ENCODE measurements at places on chromosomes 13 and 19.

GRCh38 chr13:36639610-36640009 lies 34.2 kb upstream of the SERTM1 start:
- no peak for DNase-seq

GRCh38 chr13:72221276-72221962 lies 354.4 kb upstream of the DACH1 start:
- peak; percentile 65 for DNase-seq

DNA sequence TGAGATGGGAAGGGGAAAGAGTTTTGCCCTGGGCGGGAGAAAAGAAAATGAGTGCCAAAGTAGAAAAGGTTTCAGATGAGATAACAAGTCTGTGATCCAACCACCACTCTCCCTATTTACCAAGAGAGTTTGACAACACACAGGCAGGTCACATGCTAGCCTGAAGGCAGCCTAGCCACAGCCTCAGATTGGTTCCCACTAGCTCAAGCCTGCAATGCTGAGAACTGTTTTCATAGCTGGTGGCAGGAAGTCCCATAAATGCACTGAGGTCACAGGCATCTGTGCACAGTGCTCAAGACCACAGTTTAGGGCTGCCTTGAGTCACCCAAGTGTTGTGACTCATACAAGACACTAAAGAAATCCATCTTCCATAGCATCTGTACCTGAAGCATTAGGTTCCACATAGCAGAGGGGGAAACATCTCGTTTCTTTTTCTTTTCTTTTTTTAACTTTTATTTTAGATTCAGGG lies 18.5 kb upstream of the POP4 start:
- DNase-seq: no peak

- no peak for DNase-seq
Measured at GRCh38 chr19:10769533-10770491, 51.9 kb downstream of the DNM2 start.

DNA sequence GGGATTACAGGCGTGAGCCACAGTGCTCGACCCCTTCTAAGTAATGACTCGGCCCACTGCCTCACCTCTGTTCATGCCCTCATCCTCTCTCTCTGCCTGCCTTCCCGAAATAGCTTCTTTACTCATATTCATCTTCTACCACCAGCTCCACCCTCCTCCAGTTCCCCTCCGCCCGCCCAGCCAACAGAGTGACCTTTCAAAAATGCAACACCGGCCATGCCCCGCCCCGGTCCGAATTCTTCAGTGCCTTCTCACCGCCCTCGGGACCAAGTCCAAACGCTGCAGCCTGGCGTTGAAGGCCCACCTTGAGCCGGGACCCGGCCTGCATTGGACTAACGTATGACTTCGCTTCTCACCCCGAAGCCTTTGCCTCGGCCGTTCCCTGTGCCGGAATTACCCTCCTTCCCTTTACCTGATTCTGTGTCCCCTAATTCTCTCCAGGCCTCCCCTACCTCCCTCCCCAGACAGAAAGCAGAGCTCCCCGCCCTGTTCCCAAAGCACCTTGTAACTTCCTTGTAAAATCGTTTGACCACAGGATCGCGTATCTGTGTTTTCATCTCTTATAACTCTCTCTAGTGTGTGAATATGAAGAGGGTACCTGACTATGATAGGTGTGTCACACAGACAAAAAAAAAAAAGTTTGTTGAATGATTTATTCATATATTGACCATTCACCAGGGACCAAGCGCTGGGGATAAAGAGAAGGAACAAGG lies 8.1 kb upstream of the MUC16 start:
- no peak for DNase-seq

DNA sequence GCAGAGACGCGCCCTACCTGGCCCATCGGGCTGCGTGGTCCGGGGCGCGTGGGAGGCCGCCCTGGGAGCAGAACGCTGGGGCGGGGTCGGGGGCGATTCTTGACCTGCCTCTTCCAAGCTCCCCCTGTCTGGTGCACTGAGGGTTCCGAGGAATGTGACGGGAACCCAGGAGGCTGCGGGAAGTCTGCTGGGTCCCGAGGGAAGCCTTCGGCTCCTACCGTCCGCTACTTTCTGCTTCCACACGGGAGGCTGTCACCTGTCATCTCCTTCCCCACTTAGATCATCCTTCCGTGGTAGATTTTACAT lies 781 bp upstream of the SPRYD7 start:
- DNase-seq: no peak

DNA sequence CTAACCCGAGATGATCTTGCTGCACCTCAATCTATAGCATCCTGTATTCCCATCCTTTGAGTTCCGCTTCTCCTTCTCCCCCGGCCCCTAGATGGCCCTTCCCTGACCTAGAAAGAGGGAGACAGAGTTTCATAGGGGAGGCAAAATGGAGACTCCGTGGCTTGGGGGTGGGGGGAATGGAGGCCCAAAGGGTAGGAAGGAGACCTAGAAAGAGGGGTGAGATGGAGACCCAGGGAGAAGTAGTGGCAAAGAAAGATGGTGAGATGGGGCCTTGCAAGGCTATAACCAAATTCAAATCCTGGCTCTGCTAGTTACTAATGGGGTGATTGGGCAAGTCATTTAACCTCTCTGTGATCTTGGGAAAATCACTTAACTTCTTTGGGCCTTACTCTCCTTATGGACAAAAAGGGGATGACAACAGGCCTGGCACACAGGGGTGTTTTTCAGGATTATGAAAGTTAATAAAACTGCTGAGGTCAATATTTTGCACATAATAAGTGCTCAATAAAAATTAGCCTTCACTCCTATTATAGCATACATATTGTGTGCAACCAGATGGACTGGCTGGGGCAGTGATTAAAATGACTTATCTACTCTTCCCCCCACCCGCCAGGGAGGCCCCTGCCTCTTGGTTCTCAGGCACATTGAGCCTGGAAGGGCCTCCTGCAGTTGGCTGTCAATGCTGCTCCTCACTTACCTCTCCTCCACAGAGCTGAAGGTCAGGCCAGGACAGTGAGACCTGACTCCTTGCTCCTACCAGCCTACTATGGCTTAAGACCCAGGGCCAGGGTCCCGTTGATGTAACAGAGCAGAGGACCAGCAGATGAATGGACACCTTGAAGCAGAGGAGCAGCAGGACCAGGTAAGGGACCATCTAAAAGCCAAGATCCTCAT lies 633 bp downstream of the SPHK2 start:
- DNase-seq: no peak

DNA sequence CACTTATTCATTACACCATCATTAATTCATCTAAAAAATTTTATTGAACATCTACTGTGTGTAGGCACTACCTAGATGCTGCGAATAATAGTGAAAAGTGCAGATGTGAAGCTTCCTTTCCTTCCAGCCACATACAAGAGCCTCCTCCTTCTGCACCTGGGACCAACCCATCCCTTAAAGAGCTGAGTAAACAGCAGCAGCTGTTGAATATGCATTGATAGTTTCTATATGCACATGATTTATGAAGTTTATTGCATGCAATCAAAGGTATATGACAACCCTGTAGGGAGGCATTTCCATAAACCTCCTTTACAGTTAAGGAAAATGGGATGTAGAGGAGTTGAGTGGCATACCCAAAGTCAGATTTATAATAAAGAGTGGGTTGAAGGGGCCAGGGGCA lies 110.3 kb upstream of the IPO5 start:
- no peak for DNase-seq

DNA sequence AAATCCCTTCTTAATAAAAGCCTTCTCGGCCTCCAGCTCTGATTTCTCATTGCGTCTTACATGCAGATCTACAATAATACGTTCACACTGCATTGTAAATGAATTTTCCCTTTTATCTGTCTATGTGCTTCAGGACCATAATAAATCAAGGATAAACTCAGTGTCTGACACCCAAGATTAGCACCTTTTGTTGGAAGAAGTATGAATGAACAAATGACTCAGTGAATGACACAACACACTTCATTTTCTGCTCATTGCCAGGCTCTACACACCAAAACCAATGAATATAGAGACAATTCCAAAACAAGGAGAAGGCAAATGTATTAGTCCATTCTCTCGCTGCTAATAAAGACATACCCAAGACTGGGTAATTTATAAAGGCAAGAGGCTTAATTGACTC lies 1224.4 kb downstream of the EFNB2 start:
- no peak for DNase-seq

GRCh38 chr13:103000157-103000556 lies 66.1 kb downstream of the SLC10A2 start:
- no peak for DNase-seq

GRCh38 chr13:31699650-31700049 lies 39.7 kb upstream of the RXFP2 start:
- peak; percentile 35 for DNase-seq

GRCh38 chr13:42398533-42398932 lies 126.6 kb downstream of the AKAP11 start:
- peak; percentile 11 for DNase-seq

- no peak for DNase-seq
Measured at GRCh38 chr13:93284064-93284463, 57.5 kb downstream of the GPC6 start.

DNA sequence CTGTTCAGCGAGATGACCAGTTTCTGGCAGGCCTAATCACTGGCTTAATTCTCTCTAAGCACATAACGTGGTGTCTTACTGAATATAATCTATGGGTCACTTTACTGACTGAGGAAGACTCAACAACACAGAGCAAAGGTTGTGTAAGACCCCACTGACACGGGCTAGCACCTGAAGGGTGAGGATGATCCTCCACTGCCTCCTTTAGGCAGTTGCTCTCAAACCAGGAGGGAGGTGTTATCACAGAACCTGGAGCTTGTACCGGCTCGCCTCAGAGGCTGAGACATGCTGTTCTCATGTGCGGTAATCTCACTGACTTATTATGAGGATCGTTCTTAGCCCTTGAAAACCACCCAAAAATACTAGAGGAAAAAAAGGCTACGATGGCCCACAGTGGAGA lies 28.3 kb downstream of the RCBTB2 start:
- DNase-seq: no peak

DNA sequence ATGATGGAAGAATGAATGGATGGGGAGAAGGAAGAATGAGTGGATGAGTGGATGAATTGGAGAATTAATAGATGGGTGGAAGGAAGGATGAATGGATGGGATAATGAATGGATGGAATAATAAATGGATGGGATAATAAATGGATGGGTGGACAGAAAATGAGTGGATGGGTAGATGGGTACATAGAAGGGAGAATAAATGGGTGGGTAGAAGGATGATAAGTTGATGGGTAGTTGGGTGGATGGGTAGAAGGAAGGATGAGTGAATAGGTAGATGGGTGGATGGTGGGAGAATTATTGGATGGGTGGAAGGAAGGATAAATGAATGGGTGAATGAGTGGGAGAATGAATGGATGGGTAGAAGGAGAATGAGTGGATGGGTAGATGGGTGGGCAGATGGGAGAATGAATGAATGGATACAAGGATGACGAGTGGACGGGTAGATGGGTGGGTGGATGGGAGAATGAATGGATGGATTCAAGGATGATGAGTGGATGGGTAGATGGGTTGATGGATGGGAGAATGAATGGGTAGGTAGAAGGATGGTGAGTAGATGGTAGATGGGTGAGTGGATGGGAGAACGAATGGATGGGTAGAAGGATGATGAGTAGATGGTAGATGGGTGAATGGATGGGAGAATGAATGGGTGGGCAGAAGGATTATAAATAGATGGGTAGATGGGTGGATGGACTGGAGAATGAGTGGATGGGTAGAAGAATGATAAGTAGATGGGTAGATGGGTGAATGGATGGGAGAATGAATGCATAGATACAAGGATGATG lies 15.9 kb downstream of the VSTM2B start:
- DNase-seq: no peak

DNA sequence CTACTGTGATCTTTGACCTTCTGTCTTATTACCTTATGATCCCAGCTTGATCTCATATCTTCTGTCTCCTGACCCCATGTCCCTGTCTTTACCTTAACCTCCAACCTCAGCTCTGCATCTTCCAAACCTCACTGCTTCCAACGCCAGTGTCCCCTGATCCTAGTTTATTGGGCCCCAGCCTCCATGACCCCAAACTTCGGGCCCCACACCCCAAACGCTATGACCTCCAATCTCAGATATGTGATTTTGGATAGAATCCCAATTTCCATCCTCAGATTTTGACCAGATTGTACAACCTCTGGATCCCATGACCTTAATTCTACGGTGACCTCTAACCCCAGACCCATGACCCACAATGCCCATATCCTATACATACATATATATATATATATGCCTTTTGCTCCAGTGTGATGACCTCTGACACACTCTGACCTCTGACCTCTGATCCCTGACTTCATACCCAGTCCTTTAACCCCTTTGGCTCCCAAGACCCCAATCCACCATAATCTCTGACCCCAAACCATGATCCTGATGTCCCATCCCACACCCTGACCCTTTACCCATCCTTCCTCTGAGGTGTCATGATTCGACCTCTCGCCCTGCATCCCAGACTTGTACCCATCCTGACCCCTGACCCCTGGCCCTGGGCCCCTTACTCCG lies 3.5 kb downstream of the KLK12 start:
- DNase-seq: no peak

- DNase-seq: no peak
Measured at GRCh38 chr19:19514215-19514657, 1.1 kb downstream of the TSSK6 start.

Measured in NT2/D1 (cell line).